ENCODE measurements at places on chromosomes 12 and 14. TPM values are rescaled to one million over a fixed set of nuclear protein-coding genes. Genes with fewer than 3 reads are reported as not detected.

- H3K27ac ChIP-seq, result peak overlapping the region; percentile 39
- H3K4me1 ChIP-seq, result no peaks in the 10 kb centered on the region
- no peak for DNase-seq
- no peak overlapping the region for H3K4me3 ChIP-seq
Measured at GRCh38 chr12:95836630-95837239, 22.0 kb upstream of the SNRPF start.

DNA sequence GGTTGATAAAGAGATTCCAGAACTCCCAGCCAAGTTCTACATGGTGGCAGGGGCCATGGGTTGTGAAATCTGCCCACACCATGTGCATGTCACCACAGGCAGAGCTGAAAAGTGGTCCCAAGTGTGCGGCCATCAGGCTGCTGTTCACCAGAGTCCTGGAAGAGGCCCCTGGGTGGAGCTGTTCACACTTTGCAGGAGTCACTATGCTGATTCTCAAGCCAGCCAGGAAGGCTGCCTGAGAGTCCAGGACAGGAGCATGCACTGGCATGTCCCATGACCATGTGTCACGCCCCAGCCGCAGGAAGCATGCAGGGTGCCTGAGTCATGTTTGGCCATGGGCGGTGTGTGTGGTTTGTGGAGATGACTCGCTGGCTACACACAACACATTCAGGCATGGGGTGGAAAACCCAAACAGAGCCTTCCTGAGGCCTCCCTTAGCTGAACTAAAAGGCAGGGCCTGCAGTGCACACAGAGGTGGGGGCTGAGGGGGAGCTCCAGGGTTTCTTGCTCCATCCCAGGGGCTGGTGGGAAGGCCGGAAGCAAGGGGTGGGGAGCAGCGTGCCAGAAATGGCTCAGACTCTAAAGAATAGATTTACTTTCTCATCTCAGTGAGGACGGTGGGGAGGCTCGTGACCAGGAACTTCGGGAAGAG is 19.4 kb downstream of the ABCB9 start:
- H3K4me3 ChIP-seq, result no peak overlapping the region
- peaks cover 2% of the 10 kb centered on the region for H3K27me3 ChIP-seq
- H3K4me1 ChIP-seq, result peaks cover 34% of the 10 kb centered on the region
- peak overlapping the region; percentile 67 for H3K27ac ChIP-seq
- peak; percentile 76 for DNase-seq
- no peaks in the 10 kb centered on the region for H3K36me3 ChIP-seq

DNA sequence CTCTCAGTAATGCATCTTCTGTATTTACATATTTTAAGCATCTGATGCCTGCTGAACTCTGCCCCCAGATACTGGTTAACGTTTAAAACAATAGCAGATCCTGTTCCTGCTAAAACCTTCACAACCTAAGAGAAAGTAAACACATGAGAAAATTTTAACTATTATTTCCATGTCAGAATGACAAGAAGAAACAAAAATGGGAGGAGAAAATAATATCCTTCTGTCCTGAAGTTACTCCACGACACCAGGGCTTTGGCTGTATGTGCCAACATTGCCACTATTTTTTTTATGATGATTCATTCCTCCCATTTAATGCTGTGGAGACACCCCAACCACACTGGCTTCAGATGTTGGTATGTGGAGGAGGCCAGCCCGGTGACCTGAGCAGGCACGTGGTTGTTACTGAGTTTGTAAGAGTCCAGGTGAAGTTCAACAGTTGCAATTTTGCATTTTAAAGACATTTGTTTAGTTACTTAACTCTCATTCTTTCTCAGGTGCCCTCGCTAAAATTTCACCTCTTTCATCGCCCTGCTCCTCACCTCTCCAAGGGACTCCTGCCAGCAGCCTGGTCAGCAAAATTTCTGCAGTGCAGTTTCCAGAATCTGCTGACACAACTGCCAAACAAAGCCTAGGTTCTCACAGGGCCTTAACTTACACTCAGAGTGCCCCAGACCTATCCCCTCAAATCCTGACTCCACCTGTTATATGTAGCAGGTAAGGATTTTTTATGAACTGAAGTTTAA is 65.5 kb upstream of the SLCO1C1 start:
- no peaks in the 10 kb centered on the region for H3K4me1 ChIP-seq
- H3K27me3 ChIP-seq, result no peaks in the 10 kb centered on the region
- no peaks in the 10 kb centered on the region for H3K36me3 ChIP-seq
- H3K27ac ChIP-seq, result no peak overlapping the region

DNA sequence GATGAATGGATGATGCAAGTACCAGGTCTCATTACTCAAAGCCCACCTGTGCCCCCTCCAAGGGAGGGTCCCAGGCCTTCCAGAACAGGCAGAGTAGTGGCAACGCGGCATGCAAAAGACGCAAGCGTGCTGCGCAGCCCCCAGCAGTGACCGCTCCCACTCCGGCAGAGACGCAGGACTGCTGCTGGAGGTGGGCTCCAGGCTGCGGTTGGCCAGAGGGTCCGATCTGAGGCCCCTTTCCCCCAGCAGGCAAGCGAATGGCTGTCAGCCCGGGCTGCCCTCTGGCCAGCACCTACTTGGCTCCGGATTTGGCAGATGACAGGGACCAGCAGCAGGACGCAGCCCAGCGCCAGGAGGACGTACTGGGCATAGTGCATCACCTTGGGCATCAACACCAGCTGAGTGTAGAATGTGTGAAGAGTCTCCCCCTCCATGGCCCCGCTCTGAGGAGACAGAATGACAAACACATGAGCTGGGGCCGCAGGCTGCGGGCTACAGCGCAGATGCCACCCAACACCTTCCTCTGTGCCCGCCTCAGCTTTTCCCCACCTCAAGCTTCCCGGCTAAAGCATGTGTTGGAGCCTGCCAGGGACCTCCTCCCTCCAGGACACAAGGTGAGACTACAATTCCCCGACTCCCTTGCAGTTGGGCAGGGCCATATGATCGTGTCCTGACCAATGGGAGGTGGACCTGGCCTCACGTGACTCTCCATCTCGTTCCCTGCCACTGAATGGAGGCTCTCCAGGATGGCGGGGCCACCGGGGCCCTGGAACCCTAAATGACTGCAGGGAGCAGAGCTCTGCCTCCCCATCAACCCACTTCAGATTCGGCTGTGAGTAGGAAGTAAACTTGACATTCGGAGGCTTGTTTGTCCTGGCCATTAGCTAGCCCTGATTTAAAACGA is 77.4 kb downstream of the SCARB1 start:
- no peaks in the 10 kb centered on the region for H3K4me1 ChIP-seq
- no peaks in the 10 kb centered on the region for H3K36me3 ChIP-seq
- DNase-seq, result no peak
- H3K27me3 ChIP-seq, result no peaks in the 10 kb centered on the region

Gene TESPA1
- 113 TPM for total RNA-seq

Gene KCNK13
- total RNA-seq, result not detected

Gene CCDC92
- total RNA-seq, result 28.8 TPM

Data from activated CD4-positive, alpha-beta T cell treated with anti-CD3 and anti-CD28 coated beads, Interleukin-2, amount 10 ng/mL, durations not matched to agents 7 days and 5 days (primary cell).